NCI-H1417 (cell line): ENCODE measurements at places on chromosomes 4 and X.

DNA sequence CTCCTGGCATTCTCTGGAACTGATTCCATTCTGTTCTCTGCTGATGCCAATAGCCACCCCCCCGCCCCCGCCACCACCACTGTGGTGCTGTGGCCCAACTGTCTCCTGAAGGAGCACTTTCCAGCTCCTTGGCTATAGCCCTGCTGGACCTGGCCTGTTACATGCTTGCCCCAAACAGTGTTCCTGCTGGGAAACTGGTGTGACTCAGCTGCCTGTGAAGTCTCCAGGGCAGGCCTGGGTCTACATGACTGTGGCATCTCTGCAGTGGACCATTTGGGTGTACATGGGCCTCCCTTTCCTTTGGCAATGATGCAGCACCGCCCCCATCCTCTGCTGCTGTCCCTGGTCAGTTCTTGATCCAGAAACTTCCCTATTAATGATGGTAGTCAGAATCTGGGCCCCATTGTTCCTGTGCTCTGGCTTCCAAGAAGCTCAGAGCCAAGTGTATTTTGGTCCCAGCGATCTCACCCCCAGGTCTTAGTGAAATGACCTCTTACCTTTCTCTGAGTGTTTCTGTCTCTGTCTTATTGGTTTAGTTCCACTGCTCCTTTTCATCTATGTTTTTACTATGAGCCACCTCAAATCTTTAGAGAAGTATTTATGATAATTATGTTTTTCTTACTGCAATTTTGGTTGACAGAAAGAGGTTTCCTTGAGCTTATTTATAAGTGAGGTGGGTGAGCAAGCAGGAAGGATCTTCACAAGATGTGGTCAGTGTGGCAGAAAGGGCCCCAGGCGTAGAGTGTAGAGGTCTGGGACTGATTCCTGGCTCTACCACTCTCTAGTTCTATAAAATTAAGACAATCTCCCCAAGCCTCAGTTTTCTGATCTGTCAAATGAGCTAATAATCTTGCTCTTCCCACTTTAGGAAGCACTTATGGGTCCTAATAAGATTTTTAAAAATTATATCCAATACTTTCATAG is 210.7 kb upstream of the EOLA2 start:
- no peak for DNase-seq

- no peak for DNase-seq
Observed at GRCh38 chrX:9857575-9858474, 71.6 kb downstream of the SHROOM2 start.

- no peak for DNase-seq
Observed at GRCh38 chr4:25096981-25097443, 63.2 kb downstream of the SEPSECS start.

DNA sequence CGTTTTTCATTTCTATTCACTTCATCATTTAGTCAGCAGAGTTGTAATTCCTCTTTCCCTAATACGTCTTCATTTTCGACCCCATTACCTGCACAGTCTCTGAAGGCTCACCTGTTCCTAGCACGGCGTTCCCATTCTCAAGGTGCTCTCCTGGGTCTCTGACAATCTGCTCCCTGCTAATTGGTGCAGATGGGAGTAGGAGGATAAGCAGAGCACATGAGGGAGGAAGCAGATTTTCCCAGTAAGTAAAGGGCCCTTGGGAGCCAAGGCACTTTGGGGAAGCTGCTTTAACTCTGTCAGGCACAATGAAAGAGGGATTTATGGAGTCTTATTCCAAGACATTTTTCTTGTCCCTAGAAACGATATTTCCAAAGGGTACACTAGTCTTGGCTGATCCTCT is 466.4 kb downstream of the STIM2 start:
- DNase-seq: no peak

- DNase-seq: peak; percentile 21
Observed at GRCh38 chr4:169311643-169312365, 41.0 kb upstream of the SH3RF1 start.

- DNase-seq: no peak
Observed at GRCh38 chr4:80462621-80463091, 127.1 kb downstream of the CFAP299 start.

- no peak for DNase-seq
Observed at GRCh38 chrX:75154871-75155270, 1.2 kb downstream of the ABCB7 start.

DNA sequence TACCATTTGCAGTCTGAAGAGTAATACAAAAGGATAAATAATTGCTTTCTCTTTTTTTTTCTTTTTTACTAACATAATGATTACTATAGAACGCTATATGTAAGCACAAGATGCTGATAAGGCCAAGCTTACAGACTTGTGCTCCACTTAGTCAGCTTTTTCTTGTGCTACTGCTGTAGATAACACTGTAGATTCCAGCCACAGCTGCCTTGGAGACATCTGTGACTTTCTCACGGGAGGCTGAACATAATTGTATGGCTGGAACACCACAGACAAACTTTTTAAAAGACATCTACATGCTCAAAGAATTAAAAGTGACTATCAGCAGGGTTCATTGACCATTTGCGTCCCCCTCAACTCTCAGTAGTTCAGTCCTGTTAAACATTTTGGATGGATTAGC is 381.7 kb upstream of the AMOT start:
- DNase-seq: no peak

DNA sequence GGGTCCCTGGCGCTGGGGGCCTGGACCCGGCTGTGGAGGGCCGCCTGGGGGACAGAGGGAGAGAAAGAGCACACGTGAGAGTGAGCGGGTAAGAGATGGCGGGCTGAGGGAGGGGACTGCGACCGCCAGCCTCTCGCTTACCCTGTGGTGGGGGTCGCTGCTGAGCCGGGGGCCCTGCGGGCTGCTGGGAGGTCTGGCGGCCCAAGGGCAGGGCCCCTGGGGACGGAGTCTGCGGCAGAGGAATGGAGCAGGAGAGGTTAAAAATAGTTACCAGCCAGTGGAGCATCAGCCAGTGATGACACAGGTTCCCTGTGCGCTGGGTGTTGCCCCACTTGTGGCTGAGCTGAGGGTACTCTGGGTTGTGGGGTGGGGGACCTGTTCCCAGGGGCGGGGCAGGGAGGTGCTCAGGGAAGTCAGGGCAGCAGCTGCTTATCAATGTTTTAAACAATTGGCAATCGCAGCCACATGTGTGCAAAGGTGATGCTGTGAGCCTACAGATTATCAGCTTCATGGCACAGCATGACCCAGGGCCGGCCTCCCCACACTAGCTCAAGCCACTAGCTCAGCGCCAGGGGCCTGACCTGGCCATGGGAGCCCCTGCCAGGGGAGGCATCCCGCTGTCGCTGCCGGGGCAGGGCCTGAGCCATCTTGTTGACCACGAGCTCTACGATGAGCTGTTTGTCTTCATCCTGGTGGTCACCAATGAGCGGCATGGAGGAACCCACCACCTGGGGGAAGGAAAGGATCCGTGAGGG is 7.5 kb upstream of the TIMP1 start:
- DNase-seq: no peak

GRCh38 chr4:154497889-154498288 is 6.3 kb upstream of the DCHS2 start:
- no peak for DNase-seq

GRCh38 chrX:122790376-122791095 is 393.5 kb upstream of the GRIA3 start:
- no peak for DNase-seq

DNA sequence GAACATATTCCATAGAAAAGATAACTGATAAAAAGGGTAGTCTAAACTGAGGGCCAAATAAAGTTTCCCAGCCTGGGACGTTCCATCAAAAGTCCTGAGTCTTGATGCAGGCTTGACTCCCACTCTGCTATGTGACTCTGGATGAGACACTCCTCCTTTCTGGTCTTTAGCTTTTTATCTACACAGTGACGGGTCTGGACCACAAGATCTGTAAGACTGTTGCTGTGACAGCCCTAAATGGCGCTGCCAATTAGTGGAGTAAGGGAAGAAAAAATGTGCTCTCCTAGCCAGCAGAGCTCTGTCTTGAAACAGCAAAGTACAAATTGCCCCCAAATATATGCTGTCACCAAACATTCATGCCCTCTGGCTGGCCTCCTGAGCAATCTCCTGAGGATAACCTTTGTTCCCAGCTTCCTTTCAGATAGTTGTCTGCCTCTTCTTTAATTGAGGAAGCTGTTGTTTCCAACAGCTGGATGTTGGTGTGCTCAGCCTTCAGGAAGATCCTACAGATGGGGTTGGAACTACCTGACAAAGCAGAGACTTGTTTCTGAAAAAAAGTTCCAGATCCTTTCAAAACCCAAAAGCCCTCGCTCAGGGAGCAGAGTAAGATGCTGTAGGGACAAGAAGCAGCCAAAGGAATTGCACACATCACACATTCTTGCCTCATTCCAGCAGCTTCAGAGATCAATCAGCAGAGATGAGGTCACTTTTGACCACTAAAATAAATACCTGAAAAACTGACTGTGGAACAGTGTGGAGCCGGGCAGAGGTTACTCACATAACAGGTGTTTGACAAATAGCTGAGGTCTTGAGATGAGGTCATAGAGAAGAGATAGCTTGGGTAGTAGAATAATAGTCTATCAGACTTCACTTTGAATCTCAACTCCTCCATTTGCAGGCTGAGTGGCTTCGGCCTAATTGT is 383.4 kb upstream of the FGF13 start:
- no peak for DNase-seq

GRCh38 chrX:148024425-148025148 is 43.5 kb downstream of the FMR1NB start:
- no peak for DNase-seq
